ENCODE measurements at places on chromosomes 12 and 14.
A peak's percentile ranks its signal among the peaks of the same experiment; 100 is the strongest.

GRCh38 chr12:42002563-42002962 lies 142.1 kb downstream of the GXYLT1 start:
- DNase-seq, result no peak

- DNase-seq, result no peak
Observed at GRCh38 chr12:67633708-67634107, 14.8 kb upstream of the DYRK2 start.

DNA sequence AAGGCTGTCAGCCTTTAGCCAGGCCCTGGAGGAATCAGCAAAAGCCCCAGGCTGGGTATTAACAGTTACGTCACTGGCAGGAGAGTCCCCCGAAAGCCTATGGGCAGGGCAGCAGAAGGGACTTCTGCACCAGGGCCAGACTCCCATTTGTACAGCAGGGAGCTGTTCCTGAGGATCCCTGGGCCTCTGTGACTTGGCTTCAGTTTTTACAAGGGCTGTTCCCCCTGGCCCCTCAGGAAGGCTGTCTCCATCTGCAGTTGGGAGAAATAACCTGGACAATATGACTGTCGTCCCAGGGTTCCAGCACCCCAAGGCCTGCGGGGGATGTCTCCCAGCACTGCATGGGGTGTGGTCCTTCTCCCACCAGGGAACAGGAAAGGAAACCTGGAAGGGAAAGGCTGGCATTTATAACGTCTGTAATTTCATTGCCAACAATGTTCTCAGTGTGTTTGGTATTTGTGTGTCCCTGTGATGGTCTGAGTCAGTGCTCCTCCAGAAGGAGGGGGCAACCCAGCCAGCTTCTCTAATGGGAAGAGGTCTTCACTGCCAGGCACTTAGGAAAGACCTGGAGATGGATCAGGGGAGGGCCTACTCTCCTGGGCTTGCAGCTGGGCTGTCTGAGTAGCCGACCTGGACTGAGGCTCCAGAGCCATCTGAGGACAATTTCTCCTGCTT lies 42.4 kb downstream of the ERH start:
- DNase-seq, result no peak

- DNase-seq, result peak; percentile 6
Observed at GRCh38 chr14:24436355-24437019, 6.1 kb downstream of the SDR39U1 start.

DNA sequence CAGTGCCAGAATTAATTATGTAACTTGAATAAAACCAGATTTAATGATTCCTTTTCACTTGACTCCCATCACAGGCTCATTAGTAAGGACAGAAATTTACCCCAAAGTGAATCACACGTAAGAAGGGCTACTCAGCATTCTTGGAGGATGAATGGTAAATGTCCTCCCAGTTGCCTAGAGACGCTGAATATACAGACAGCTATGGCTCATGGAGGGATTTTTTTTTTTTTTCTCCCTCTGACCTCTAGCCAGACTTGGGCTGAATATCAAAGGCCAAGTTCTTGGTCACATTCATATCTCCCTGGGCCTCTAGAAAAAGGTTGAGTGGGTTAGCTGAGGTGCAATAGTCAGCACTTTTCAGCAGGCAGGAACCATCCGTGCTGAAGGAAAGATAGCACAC lies 77.5 kb downstream of the PHLDA1 start:
- DNase-seq, result no peak

DNA sequence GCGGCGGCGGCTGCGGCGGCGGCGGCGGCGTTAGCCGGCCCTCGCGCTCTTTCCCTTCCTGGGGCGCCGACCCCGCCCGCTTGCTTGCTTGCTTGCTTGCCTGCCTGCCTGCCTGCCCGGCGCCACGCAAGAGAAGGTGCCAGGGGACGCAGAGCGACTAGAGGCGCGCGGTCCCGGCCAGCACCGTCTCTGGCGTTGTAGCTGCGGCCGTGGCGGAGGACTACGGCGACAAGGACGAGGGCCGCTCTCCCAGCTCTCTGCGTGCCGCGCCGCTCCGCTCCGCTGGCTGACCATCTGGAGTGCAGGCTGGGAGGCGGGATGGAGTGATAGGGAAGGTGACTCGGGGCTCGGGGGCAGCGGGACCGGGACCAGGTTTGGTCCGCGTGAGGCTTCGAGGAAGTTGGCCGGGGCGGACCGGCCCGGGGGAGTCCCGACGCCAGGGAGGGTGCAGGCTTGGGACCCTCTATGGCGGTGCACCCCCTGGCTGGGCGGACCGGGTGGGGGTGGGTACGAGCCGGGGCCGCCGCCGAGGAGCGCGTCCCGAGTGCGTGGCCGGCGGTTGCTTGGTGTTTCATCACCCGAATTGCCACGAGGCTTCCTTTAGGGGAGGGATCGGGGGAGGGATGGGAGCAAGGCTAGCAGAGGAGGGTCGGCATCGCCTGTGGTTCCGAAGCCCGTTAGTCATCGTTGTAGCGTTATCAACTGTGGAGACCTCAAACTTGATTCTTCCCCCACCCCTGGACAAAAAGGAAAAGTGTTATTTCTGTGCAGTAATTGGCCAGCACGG lies 471 bp downstream of the XPOT start:
- peak; percentile 45 for DNase-seq

DNA sequence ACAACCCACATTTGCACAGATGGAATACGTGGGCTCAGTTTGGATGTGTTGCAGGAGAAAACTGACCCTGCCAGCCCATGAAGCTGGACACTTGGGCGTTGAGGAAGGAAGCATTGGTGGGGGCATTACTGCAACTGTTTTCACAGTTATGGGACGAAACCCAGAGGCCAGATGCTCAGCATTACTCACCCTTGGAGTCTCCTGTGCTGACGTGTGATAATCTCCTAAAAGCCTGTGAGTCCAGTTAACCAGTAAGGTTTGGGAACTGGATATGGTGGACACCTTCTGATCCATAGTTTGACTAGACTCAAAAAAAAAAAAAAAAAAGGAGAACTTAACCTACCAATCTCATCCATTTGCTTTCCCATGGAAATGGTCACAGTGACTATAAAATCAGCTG lies 52.8 kb upstream of the EGLN3 start:
- DNase-seq, result no peak

DNA sequence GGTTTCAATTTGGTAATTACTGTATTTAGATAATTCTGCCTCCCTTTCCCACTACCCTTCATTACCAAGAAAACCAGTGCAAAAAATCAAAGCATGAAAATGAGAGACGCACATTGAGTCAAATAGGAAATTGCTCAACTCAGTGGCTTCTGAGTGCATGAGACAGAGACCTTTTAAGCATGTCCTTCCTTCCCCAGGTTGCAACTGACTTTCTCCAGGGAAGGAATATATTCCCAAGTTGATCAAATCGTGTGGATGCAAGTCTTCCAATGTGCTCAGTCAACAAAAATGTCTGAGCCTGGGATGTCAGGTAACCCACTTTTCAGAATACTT lies 12.9 kb downstream of the BMP4 start:
- no peak for DNase-seq

DNA sequence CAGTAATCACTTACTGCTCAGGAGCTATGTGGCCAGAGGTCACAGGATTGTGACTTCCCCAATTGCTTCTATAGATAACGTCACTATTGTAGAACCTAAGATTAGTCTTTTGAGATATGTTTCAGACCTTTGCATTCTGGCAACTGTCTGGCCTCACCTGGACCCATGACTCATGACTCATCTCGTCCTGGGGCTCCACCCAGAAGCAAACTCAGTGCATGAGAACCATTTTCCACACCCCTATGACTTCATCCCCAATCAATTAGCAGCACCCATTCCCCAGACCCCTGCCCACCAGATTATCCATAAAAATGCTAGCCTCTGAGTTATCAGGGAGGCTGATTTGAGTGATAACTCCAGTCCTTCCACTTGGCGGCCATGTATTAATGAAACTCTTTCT lies 186.9 kb downstream of the EMP1 start:
- no peak for DNase-seq

DNA sequence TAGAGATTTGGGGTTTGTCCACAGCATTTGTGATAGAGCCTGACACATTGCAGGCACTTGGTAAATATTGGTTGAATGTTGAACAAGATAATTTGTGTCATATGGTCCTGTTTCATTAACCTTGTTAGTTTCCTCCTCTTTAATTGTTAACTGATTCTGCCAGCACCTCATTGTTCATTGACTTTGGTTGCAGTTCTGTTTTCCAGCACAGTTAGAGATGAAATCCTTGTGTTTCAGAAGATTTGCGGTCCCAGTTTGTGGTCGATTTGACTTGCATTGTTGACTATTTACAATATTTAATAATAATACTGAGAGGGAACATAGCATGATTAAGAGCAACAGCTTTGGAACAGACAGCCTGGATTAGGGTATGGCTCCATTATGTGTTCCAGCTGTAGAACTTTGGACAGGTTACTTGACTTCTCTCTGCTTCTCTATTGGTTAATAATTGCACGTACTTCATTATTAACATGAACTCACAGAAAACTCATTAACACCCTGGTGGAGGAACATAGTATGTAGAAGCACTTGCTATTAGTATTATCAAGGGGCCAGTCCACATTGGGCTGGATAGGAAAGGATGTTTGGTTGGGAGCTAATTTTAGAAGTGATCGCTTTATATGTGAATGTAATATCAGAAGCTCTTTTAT lies 8.7 kb downstream of the DRAM1 start:
- no peak for DNase-seq

DNA sequence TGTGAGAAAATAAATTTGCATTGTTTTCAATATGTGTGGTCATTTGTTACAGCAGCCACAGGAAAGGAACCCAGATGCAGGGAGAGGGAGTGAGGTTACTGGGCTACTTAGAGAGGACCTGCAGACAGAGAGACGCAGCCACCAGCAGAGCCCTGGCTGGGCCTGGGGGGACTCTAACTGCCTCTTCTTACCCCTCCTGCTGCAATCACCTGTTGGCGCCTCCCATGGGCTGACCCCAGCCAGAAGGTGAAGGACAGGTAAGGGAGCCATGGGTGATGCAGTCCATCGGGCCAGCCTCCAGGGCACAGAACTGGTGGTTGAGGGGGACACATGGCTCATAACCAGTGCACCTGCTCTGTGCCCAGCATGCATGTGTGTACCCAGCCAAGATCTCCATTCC lies 15.8 kb upstream of the RBM19 start:
- DNase-seq, result no peak

DNA sequence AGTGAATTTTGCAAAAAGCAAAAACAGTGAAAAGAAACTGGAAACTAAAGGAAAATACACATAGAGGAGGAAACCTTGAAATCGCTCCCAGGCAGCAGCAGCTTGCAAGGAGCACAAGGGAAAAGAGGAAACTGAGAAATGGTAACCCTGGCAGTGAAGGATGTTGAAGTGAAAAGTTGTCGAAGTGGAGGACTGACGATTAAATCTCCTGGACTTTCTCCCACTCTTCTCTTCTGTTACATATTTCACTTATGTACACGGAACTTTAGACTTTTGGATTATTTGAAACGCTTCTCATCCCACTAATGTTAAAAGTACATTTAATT lies 388.8 kb upstream of the USP15 start:
- DNase-seq, result no peak

GRCh38 chr12:42468921-42469320 lies 120.6 kb downstream of the PRICKLE1 start:
- DNase-seq, result no peak

DNA sequence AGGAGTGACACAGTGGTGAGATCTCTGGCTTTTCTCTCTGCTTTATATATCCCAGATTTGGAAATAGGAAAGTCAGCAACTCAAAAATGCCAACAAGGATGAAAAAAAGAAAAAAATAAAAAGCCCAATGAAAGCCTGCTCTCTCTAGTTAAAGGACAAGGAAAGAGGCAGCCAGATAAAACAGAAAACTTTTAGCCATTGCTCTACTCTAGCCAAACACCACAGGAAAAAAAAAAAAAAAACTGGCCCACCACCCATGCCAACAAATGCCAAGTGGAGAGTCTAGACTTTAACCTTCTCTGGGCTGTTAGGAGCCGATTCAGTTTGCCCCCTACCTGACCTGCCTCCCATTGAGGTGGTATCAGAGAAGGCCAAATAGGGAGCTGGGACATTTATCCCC lies 222.3 kb upstream of the TMTC1 start:
- DNase-seq, result no peak

GRCh38 chr12:64494998-64495729 lies 43.2 kb downstream of the TBK1 start:
- no peak for DNase-seq

DNA sequence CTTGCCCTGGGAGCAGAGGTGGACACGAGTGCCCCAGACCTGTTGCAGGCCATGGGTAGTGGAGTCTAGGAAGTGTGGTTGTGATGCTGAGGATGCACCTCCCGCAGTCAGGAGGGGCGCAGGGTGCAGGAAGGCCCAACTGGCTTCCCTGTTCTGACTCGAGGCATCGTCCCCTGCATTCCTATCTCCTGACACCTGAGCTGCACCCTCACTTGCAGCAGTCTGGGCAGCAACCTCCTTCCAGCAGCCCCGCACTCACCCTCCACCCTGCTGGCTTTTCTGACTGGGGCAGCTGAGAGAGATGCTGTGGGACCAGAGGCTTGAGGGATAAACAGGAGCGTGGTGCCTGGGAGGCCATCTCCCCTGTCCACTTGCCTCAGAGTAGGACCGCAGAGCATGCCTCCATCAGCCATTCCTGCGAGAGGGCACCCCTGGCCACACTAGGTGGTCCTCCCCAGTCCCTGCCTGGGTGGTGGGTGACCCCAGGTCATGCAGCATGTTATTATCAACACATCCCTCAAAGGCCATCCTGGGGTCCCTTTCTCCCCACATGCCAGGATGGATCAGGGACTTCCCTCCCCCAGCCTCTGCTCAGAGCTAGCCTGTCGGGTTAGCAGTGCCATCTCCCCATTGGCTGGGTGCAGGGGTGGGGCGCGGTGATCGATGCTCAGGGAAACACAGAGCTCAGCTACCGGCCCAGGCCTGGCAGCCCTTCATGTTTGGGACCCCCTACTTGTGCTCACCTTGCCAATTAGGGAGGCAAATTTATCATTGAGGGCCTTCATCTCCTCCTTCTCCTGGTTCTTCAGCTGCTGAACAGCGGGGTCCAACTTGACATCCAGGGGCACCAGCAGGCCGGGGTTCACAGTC lies 719 bp downstream of the KRT80 start:
- DNase-seq, result peak; percentile 28

GRCh38 chr12:75838309-75838708 lies 193.3 kb downstream of the PHLDA1 start:
- DNase-seq, result no peak

GRCh38 chr12:66163289-66163688 lies 6.5 kb downstream of the TMBIM4 start:
- DNase-seq, result no peak

DNA sequence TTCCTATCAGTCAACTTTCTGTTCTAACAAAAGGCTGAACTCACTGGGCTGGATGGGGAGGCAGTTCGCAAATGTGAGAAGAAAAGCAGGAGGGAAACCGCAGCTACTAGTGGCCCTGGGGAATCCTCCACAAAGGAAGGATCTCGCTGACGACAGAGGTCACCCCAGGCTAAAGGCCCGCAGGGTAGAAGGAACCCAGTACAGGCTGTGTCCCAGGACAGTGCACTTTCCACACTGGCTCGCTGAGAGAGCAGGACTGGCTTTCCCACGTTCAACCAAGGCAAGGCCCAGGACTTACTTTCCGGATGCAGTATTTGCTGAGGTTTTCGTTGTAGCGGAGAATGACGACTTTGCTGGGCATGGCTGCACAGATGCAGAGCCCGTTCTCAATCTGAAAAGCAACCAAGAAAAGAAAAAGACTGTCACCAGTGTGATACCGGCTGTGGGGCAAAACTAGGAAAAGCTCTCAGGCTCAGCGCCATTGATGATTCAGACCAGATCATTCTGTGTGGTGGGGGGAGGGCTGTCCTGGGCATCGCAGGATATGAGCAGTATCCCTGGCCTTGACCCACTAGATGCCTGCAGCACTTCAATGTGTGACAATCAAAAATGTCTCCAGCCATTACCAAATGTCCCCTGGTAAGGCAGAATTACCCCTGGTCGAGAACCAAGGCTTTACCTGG lies 36.3 kb downstream of the PRKAB1 start:
- no peak for DNase-seq

- DNase-seq, result no peak
Observed at GRCh38 chr14:74126315-74127013, 41.7 kb downstream of the LIN52 start.
